ENCODE measurements at places on chromosomes 2 and 18.

DNA sequence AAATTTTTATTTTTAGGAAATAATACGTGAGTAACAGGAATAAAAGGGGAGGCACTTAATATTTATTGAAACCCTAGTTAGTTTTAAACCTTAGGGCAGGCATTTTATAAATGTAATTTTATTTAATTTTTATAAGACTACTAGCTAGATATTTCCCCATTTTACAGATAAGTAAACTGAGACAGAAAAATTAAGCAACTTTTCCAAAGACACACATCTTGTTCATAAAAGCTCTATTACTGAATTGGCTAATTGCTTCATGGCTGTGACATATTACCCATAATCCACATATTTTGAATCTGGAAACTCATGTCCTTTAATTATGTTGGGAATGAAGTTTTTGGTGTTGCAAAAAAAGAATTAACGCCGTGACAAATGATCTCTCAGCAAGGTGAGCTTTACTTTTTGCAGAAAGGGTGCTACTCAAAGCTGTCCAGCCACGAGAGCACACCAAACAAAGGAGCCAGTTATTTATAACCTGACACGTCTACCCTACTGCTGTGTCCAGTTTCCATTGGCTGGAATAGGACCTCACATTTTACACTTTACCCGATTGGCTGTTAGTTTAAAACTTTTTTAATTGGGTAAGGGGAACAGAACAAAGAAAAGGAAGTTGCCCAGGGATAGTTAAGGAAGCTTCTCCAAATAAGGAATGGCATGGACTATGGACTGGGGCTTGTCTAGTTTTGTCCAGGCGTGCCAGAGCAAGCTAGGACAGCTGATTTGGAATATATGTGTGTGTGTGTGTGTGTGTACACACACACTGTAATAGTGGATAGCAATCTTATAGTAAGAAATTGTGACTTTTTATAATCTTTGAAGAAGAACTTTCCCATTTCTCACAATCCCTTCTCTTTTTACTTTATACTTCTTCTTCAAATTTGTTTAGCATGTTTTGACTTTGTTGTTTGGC lies 54.2 kb downstream of the COMMD1 start:
- DNase-seq: no peak

DNA sequence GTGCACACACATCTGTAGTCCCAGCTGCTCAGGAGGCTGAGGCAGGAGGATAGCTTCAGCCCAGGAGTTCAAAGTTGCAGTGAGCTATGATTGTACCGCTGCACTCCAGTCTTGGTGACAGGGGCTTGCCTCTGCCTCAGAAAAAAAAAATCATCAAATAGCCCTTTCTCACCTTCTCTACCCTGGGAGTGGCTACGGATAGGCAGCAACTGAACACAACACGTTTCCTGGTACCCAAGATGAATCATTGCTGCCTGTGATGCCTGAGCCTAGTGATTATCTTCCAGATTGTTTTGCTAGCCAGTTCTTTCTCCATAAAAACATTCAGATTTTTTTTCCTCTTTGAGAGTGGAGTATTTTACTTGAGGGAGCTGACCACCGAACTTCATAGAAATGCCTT lies 13.5 kb downstream of the INPP4A start:
- no peak for DNase-seq

DNA sequence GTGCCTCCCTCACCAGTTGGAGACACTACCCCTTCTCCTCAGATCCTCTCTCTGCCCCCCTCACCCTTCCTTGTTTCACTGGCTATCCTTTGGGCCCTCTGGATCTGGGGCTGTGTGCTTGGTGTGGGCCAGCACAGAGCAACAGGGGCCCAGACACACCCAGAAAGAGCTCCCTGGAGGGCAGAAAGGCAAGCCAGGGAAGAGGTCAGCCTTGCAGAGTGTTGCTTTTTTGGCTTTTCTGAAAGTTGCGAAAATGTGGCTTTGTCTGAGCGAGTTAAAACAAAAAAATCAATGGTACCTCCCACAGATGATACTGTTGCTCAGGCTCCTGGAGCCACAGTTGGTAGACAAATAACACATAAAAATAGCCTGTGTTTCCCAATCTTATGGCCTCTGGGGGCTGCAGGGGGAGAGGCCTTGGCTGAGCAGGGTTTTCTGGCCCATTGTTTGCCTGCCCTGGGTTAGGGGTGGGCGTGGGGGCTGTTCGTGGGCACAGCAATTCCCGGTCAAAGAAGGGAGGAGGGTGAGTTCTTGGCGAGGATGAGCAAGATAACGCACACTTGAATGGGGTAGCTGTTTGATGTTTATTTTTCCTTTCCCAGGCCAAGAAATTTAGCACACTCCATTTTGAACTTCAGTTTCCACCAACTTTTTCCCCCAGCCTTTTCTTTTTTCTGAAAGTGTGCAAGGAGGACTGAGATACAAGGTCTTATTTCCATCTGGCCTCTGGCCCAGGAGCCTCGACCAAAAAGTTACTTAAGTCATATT lies 167.0 kb upstream of the HAAO start:
- DNase-seq: no peak

GRCh38 chr2:186496401-186496800 lies 10.3 kb downstream of the ZC3H15 start:
- DNase-seq: no peak

GRCh38 chr18:13496691-13497281 lies 229.6 kb downstream of the FAM210A start:
- no peak for DNase-seq
